Muscle of leg (tissue), 16 donors: ENCODE measurements at places on chromosomes 2 and 18.

DNA sequence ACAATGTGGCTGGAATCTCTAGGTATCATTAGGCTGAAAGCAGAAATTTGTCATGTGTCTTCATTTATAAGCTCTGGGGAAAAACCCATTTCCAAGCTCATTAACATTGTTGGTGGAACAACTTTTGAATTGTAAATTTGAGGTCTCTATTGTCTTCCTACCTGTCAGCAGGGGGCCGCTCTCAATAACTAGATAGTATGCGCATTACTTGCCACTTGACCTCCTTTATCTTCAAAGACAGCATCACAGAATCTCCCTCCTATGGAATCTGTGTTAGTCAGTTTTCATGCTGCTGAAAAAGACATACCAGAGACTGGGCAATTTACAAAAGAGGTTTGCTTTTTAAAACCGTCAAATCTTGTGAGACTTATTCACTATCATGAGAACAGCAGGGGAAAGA, 223.1 kb downstream of the CALCRL start:
- H3K36me3 ChIP-seq: no peaks in the 10 kb centered on the region
- no peak overlapping the region for H3K27ac ChIP-seq
- DNase-seq: no peak
- H3K27me3 ChIP-seq: no peaks in the 10 kb centered on the region

DNA sequence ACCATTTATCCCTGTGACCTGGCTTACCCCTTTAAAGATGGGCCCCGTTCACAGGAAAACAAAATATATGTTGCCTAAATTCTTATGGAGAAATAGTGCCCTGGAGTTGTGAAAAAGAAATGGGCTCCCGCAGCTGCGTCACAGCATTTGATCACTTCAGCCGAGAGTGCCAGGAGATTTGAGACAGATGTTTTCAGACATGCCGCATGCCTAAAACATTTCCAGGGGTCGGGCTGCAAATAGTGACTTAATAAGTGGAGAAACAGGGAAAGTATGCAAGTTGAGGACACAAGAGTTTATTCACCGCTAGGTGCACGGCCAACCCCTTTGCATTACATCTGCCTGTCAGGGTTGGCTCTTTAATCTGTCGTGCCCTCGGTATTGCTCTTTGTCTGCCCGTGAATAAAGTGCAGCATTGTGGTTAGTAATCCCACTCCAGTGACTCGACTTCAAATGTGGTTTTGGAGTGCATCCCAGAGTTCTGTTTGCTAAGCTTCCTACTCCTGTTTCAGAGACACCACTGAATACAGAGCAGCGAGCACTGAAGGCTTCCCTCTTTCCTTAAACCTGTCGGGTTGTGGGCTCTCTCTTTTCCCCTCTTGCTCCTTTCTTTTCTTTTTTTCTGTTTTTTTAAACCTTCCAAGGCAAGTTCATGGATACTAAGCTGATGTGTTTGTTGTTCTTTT, 187.5 kb downstream of the LTBP1 start:
- no peaks in the 10 kb centered on the region for H3K36me3 ChIP-seq
- DNase-seq: peak; percentile 96
- no peaks in the 10 kb centered on the region for H3K27me3 ChIP-seq
- H3K4me3 ChIP-seq: peak overlapping the region; percentile 37

DNA sequence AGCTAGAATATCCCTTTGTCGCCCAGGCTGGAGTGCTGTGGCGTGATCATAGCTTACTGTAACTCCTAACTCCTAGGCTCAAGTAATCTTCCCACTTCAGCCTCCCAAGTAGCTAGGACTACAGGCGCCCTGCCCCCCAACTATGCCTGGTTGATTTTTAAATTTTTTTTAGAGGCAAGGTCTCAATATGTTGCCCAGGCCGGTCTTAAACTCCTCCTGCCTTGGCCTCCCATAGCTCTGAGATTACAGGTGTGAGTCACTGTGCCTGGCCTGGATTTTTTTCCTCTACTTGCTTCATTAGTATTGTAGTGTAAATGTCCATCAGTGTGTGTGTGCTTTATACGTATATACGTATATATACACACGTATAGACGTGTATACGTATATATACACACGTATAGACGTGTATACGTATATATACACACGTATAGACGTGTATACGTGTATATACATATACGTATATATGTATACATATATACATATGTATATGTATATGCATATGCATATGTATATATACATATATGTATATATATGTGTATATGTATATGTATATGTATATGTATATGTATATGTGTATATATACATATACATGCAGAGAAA, 124.4 kb downstream of the DIS3L2 start:
- no peak overlapping the region for H3K27ac ChIP-seq
- H3K4me1 ChIP-seq: no peaks in the 10 kb centered on the region
- no peak for DNase-seq

DNA sequence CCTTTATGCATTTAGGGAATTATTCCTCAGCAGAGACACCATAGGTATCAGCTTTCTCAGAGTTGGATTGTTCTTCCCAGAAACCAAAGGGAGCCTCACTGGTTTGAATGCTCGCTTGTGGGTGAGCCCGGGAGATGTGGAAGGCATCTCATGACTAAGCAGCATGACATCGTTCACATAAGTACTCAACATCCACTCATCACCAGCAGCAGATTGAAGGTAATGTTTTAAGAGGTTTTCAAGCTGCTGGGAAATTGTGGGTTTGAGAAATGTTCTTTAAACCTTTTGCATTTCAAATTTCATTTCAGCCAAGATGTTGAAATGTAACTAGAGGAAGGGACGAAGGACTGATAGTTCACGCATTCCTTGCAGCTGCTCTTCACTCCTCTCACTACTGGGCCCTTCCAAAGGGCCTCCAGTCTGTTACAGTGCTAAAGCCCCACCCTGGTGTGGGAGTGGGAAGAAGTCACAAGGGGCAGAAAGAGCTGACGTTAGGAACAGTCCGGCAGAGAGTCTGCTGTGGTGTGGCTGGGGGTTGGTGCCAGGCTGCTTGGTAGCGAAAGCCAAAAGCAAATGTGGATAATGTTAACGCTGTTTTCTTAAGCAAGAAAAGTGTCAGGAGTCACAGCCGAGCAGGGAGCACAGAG, 324.5 kb upstream of the EPHA4 start:
- H3K4me1 ChIP-seq: peaks cover 13% of the 10 kb centered on the region
- peak overlapping the region; percentile 38 for H3K27ac ChIP-seq
- peak; percentile 70 for DNase-seq
- no peaks in the 10 kb centered on the region for H3K27me3 ChIP-seq

DNA sequence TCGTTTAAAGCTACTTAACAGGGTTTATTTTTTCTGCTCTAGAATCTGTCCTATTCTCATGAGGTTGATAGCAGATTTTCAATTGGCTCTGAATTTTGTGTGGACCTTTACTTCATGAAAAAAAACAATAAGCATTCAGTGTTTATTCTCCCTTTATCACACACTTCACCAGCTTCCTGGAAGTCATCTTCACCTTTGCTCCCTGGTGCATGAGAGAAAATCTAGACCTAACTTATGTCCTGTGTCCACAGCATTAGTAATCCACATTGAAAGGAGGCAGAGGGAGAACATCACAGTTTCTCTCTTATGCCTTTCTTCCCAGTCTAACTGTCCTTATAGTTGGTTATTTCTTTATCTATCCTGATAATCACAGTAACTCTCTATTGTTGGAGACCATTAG, 316.1 kb downstream of the PTH2R start:
- H3K36me3 ChIP-seq: no peaks in the 10 kb centered on the region
- no peaks in the 10 kb centered on the region for H3K27me3 ChIP-seq
- H3K4me1 ChIP-seq: no peaks in the 10 kb centered on the region
- DNase-seq: no peak
- H3K4me3 ChIP-seq: no peak overlapping the region

DNA sequence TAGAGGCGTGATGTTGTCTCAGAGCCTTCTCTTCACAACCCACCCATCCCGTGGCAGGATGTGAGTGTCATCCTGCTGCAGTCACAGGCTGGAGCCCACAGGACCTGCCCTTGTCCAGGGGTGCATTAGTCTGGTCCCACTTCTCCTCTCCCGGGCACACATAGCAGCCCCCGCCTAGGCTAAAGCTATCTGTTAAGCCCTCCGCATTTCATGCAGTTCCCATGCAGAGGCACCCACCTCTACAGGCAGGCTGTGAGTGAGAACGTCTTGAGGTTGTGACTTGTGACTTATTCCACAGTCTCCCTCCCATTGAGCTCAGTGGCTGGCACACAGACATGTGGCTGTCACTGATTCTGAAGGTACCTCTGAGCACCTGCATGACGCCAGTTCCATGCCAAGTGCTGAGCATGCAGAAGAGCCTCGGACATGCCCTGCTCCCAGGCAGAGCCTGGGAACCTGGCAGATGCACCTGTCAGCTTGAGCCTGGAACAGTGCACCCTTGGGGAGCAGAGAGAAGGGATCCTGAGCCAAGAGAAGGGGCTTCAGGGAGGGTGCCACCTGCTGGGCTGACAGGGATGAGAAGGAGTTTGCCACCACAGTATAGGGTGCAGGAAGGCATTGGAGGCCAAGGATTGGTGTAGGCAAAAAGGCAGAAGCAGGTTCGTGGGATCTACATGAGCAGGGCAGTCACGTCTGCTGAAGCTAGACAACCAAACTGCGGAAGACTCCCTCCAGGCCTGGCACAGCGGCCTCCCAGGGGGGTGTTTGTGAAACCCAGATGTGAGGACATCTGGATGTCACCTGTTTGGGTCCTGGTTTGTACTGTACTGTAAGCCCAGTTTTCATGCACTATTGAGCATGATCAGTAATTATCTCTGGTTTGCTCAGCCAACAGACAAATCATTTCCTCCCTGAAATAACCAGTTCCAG, 213.6 kb downstream of the GLI2 start:
- no peak overlapping the region for H3K4me3 ChIP-seq
- H3K4me1 ChIP-seq: peaks cover 30% of the 10 kb centered on the region
- H3K27me3 ChIP-seq: no peaks in the 10 kb centered on the region
- peaks cover 11% of the 10 kb centered on the region for H3K36me3 ChIP-seq
- H3K27ac ChIP-seq: no peak overlapping the region
- DNase-seq: no peak

GRCh38 chr2:159753797-159754196, 41.5 kb downstream of the MARCHF7 start:
- no peak overlapping the region for H3K4me3 ChIP-seq
- no peaks in the 10 kb centered on the region for H3K4me1 ChIP-seq
- H3K36me3 ChIP-seq: peaks cover 41% of the 10 kb centered on the region
- peak; percentile 37 for DNase-seq

- no peaks in the 10 kb centered on the region for H3K27me3 ChIP-seq
- no peaks in the 10 kb centered on the region for H3K4me1 ChIP-seq
- H3K27ac ChIP-seq: no peak overlapping the region
- no peaks in the 10 kb centered on the region for H3K36me3 ChIP-seq
- DNase-seq: peak; percentile 34
Observed at GRCh38 chr2:69674316-69674670, 30.8 kb upstream of the AAK1 start.
